Activated CD4-positive, alpha-beta T cell treated with anti-CD3 and anti-CD28 coated beads for 24 hours (primary cell): ENCODE measurements at places on chromosomes 7 and 10.

DNA sequence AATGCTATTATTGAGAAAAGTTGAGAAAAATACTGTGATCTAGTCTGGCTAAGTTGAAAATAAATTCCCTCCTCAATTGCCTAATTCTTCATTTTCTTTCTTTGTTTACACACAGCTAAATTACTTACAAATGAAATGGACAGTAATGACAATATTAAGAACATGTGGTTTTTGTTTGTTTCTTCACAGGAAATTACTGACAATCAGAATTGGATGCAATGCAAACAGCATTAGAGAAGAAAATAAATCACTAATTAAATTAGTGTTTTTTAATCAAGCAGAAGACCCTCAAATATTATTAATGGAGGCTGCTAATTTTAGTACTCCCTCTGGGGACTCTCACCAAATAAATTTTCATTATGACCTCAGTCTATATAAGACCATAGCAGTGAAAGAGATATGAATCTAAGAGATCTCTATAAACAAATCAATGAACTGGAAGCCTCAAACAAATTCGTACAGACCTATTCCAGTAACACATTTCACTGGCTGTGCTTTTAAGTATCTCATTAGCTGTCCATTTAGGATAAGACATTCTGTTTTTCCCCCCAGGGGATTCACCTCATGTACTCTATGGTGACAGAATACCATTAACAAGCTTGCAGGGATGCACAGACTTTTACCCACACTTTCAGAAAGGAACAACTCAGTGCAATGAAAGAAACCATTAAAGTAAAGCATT is 202.0 kb upstream of the DGKB start:
- no peak for DNase-seq

DNA sequence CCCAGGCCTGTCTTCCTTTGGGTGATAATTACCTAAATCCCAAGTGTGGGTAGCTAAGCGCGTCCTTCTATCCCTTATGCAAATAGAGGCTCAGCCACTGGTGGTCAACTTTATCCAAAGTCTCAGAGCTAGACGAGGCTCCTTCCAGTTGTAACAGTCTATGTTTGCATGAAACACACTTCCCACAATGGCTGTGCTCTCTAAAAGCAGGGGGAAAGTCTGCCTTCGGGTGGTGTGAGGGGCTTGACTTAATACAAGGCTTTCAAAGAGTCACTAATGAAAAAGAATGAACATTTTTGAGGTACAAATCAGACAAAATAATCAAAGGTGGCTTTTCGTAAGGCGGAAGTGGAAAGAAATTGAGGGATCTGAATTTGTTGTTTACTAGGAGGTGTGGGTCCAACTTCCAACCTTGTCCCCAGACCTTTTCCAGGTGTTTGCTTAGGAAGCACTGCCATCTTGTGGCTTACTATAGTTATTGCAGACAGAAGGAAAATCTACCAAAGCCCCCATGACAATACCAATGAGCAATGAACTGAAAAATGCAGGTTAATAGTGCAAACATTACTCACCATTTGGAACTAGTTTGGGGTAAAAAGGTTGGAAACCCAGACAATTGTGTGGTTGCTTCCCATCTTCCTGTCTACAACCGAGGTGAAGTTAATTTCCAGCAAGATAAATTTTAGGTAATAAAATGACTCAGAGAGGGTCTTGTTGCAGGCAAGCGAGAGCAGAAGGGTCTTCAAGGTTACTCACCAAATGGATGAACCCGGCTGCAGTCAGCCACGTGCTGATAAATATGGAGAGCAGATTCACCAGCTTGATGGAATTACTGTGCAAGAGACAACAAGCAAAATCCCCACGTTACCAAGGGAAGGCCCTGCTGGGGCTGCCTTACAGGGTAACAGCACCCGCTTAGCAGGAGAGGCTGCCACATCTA is 525.7 kb downstream of the KCNMA1 start:
- DNase-seq: no peak

GRCh38 chr10:127063762-127064161 is 132.6 kb downstream of the INSYN2A start:
- DNase-seq: no peak

DNA sequence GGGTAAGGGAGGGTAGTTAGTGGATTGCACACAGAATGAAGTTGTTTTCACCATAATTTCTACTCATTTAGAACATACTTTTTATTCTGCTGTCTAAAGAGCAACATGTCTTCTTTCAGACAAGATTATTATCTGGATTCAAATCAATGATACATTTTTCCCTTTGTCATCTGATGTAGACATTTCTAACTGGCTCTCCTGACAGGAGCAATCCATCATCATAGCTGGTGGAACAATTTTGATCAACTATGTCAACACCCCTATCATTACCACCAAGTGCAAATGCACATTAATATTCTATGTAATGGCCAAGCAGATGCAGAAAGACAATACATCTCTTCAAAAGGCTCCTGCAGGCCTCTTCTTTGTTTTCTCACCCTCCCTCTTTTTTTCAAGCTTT is 672.9 kb upstream of the LRRTM3 start:
- no peak for DNase-seq

- DNase-seq: no peak
Measured at GRCh38 chr10:49362596-49363260, 33.2 kb downstream of the DRGX start.

DNA sequence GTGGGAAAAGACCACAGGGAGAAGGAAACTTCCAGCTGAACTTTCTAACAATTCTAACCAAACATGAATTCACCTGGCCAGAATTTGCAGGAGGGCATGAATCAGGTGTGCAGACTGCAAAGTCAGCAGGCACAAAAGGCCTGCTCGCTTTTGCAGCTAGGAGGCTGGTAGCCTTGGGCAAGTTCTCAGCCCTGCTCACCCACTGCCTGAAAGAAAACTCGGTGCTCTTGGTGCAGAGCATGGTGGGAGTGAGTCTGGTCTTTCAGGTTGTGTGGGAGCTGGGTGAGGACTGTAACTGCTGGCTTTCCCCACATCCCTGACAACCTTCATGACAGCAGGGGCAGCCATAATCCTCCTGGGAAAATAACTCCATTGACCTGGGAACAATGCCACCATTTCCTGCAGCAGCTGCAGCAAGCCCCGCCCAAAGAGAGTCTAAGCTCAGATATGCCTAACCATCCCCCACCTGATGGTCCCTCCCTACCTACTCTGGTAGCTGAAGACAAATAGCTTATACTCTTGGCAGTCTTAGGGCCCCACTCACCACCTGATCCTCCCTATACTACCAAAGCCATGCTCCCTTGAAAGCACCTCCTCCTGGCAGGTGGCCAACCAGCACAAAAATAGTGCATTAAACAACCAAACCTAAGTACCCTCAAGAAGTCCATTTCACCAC is 31.6 kb downstream of the ZNF117 start:
- no peak for DNase-seq

DNA sequence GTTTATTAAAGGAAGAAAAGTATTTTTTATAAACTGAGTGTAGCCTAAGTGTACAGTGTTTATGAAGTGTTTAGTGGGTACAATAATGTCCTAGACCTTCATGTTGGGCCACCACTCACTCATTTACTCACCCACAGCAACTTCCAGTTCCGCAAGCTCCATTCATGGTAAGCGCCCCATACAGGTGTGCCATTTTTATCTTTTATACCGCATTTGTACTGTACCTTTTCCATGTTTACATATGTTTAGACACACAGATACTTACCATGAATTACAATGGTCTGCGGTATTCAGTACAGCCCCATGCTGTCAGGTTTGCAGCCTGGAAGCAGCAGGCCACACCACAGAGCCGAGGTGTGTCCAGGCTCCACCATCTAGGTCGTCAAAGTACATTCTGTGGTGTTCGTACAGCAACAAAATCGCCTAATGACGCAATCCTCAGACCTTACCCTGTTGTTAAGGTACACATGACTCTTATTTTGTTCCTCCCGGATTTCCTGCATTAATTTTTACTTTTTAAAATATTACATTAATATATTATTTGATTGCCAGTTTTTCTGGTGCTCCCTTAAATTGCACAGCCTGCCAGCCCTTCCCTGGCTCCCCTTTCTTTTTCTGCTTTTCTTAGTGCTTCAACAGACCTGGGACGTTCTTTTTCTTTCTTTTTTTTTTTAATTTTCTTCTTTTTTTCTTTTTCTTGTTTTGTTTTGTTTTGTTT is 881 bp upstream of the SSBP1 start:
- no peak for DNase-seq

GRCh38 chr7:91632234-91632940 is 248.1 kb downstream of the MTERF1 start:
- DNase-seq: no peak

DNA sequence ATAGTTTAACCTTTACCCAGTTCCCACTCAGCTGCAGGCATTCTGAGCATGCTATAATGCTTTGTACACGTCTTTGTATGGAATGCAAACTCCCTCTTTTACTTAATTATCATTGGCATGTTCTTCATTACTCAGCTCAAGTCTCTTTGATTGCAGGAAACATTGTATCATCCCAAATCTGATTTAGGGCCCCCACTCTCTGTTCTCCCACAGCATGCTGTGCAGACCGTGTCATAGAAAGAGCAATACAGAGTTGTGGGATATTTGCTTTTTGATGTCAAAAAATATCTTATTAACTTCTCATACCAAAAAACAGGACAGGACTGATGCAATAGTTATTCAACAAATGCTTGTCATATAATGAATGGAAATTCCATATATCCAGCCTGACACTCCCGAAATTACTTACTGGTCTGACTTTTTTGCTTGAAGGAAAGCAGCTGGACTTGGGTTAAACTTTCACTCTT is 1081.5 kb upstream of the C7orf33 start:
- DNase-seq: no peak

DNA sequence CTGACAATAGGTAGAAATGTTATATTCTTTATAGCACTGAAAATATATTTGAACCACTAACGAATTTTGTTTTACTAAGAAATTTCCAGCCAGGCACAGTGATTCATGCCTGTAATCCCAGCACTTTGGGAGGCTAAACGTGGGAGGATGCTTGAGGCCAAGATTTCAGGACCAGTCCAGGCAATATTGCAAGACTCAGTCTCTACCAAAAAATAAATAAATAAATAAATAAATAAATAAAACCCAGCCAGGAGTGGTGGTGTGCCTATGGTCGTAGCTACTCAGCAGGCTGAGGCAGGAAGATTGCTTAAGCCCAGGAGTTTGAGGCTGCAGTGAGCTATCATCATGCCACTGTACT is 39.8 kb downstream of the PIP4K2A start:
- DNase-seq: no peak

- no peak for DNase-seq
Measured at GRCh38 chr7:54831644-54832095, 72.7 kb upstream of the SEC61G start.

- no peak for DNase-seq
Measured at GRCh38 chr7:47474211-47474936, 107.5 kb downstream of the TNS3 start.

DNA sequence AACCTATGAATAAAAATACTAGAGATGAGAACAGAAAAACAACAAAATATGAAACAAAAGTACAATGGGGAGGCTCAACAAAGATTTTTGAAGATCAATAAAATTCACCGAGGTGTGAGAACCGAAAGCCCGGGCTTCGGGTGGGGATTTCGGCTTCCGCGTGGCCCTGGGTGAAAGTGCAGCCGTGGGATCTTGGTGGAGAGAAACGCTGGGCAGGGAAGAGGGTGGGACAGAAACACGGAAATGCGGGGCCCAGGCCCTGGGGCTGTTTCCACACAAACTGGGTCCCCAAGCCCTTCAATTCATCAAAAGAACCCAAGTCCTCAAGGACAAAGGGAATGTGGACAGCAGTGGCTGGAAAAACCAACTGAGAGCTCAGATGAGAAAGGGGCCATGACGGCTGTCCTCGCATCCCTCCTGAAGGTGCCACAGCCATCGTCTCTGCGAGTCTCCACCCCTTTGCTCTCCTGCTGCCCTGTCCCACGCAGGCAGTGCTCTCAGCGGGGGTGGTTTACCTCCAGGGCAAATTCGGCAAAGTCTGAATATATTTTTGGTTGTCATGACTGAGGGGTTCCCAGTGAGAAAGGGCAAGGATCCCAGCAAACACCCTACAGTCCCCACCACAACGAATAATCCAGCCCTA is 19.7 kb downstream of the FOXL3 start:
- no peak for DNase-seq

GRCh38 chr10:5568984-5569383 is 44.2 kb downstream of the CALML3 start:
- no peak for DNase-seq

- DNase-seq: no peak
Measured at GRCh38 chr10:12308736-12309375, 40.5 kb upstream of the CAMK1D start.

DNA sequence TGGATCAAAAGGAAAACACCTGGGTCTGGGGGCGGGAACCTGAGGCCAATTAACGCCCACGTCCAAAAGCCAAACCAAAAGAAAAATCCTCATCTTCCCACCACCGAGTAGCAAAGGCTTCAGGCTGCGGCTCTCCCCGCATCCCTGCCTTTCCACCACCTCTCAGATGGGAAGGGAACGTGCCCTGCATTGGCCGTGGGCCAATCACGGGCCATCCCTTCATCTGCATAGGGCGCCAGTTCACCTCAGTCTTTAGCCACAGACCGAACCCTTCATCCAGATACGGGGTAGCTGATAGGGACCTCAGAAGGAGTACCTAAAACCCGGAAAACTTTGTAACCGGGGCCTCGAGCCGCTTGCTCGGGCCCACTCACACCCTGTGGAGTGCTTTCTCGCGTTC is 626 bp downstream of the PRPF18 start:
- DNase-seq: no peak

DNA sequence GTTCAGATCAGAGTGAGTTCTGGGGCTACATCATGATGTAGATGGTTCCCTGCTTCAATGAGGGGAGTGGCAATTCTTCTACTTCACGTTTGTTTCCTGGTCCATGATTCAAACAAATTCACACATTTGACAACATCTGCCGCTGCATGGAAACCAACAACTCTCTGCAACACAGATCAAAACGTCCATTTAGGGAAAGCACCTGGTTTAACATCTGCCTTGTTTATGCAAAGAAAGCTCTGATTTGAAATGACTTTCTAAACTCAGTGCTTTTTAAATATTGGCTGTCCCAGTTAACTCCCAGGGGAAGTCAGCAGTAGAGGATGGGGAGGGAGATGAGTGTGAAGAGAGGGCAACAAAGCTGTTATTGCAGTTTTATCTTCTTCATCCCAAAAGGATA is 93.8 kb downstream of the GAD2 start:
- no peak for DNase-seq

GRCh38 chr7:90618876-90619275 is 22.8 kb downstream of the CDK14 start:
- no peak for DNase-seq

GRCh38 chr10:99685597-99685967 is 26.3 kb downstream of the ENTPD7 start:
- DNase-seq: no peak

GRCh38 chr7:23369695-23370404 is 70.7 kb downstream of the MALSU1 start:
- DNase-seq: no peak

- no peak for DNase-seq
Measured at GRCh38 chr10:95755511-95756004, 405 bp upstream of the ENTPD1 start.

GRCh38 chr10:79286318-79286951 is 60.8 kb upstream of the PPIF start:
- peak; percentile 63 for DNase-seq
